Fibroblast of skin of back (primary cell): ENCODE measurements at places on chromosomes 7 and 10.

- DNase-seq = peak; percentile 12
Measured at GRCh38 chr10:43120929-43121314, 17.3 kb upstream of the CSGALNACT2 start.

DNA sequence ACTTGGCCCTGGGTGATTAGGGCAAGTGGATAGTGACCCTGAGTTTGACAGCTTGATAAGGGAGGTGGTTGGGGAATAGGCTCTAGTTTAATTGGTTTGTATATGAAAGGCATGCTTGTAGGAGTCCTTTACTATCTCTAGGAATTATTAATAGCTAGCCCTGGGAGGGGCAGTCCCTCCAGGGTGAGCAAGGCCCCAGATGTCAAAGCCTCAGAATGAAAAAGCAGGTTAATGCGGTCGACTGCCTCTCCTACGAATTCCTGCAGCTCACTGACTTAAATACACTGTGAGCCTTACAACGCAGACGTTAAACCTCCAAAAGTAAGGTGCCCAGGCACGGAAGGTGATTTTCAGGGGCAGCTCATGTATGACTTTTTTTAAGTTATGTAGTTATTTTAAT, 5.2 kb upstream of the BTBD16 start:
- no peak for DNase-seq

DNA sequence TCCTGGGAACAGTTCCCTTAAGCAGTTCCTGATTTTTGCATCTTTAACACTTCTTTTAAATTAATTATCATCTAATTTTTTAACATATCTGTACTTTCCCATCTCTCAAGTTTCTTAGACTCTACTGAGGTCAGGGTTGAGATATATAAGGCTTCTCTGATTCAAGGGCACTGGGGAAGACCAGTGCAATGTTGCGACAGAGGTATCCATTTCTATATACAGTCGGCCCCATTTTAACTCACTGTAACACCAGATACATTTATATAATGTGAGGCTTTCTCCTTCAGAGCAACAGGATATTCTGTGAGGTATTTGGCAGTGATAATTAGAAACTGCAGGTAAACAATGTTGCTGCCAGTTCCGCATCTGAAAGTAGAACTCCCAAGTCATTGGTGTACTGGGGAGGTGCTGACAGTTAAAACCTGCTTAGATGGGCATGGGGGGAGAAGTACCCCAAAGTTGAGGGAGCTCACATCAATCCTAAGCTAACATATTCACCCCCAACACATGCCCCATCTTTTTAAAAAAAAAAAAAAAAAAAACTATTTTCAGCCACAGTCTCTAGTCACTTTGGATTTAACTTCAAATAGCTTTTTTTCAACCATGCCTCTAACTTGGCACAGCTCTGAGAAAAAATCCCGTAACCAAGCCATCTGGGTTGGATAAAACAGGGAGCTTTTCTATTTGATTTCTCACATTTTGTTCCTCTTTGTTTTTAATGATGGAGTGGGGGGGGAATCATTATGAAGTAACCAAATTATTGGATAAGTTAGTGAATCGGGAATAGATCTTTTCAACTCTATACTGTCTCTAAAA, 62.9 kb downstream of the REEP3 start:
- DNase-seq = no peak

GRCh38 chr7:127437241-127437640, 44.7 kb upstream of the ZNF800 start:
- peak; percentile 24 for DNase-seq

DNA sequence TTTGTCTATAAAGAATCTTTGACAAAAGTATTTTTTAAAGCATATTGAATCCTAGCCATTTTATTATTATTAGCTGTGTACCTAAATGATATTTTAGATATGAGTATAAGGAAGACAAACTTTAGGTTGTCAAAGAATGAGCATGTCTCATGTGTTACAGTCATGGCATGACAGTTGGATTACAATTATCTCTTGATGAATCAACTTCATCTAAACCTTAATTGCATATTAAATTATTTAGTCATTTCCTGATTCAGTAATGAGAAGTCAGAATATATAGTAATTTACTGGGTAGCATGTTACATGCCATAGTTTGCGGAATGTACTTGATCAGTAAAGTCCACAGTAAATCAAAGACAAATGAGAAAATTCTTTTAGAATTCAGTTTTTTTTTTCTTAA, 59.2 kb downstream of the MAPK8 start:
- DNase-seq = no peak

- peak; percentile 72 for DNase-seq
Measured at GRCh38 chr10:4081685-4082111, 296.7 kb upstream of the KLF6 start.

GRCh38 chr10:69228151-69228550, 8.0 kb downstream of the HKDC1 start:
- no peak for DNase-seq

- DNase-seq = no peak
Measured at GRCh38 chr10:594584-595270, 94.7 kb downstream of the DIP2C start.

DNA sequence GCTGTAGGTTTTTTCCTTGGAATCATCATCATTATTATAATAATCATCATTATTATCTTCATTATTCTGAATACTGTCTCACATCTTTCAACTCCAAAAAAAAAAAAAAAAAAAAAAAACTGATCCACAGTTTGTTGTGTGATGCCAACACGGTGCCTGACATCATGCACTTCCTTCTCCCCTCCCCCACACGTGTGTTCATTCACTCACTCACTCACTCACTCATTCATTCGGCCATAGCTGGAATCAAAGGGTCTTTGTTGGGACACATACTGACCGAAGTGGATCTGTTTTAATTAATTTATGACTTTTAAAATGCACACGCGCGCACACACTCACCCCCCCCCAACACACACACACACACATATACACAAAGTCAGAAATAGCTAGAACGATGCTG, 177.8 kb downstream of the PIP4K2A start:
- no peak for DNase-seq

GRCh38 chr7:104040666-104041065, 51.2 kb upstream of the RELN start:
- DNase-seq = no peak

DNA sequence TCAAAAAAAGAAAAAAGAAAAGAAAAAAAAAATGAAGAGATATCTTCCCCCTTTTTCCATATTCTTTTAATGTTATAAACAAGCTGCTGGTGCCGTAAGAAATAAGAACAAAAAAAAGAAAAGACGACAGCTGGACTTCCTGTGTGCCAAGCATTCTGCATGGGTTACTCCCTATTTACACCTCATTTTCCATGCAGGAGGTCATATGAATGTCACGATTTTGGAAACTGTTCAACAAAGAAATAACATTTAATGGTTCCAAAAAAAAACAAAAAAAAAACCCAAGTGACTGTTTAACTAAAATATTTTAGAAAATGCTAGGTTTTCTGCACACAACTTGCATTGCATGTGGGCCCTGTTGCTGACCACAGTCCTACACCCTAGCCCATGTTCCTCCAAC, 159.3 kb downstream of the TNS3 start:
- peak; percentile 48 for DNase-seq

GRCh38 chr7:108515013-108515412, 10.9 kb downstream of the PNPLA8 start:
- no peak for DNase-seq

GRCh38 chr10:81215498-81215897, 659.5 kb upstream of the NRG3 start:
- DNase-seq = peak; percentile 65

GRCh38 chr10:104527013-104527412, 114.1 kb upstream of the SORCS3 start:
- no peak for DNase-seq

- peak; percentile 10 for DNase-seq
Measured at GRCh38 chr7:36598054-36598674, 126.1 kb downstream of the AOAH start.

DNA sequence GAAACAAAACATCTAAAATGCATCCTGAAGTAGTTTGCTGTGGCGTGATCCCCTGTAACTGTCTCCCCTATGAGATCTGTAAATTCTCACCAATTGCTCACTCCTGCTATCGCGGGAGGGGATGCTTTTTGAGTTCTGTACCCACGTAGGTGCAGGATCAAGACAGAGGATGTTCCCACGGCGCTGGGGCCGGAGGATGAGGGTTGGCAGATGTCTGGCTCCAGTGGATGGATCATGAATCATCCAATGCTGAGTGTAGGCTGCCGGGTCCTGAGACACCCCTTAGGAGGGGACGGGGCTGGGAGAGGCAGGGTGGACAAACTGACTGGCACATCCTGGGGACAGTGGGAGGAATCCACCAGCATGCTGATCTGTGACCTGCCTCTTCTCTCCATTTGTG, 224.4 kb downstream of the USP6NL start:
- no peak for DNase-seq
